A549 (cell line): ENCODE measurements at places on chromosomes 3 and 15. TPM values are rescaled to one million over a fixed set of nuclear protein-coding genes. Genes with fewer than 3 reads are reported as not detected.

DNA sequence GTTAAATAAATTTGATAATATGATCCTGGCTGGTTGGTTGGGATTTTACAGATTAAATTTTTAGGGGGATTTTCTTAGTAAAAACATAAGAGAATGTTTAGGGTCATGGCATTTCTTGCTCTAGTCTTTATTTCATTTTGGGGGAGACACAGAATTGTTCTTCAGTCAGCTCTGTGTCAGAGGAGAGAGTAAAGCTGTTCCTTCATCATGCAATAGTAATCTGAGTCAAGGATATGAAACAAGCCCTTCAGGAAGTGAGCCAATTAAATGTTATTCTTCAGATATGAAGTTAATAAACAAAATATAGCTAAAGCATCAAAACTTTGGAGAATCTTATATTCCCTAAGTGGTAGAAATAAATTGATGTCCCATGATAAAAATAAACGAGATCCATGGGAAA is 22.9 kb upstream of the SLC4A7 start:
- no peak for DNase-seq

GRCh38 chr3:80230962-80231361 is 463.2 kb upstream of the ROBO1 start:
- no peak for DNase-seq

- no peak for DNase-seq
These were observed 41.8 kb upstream of the ST6GAL1 start for GRCh38 chr3:186888569-186888968.

DNA sequence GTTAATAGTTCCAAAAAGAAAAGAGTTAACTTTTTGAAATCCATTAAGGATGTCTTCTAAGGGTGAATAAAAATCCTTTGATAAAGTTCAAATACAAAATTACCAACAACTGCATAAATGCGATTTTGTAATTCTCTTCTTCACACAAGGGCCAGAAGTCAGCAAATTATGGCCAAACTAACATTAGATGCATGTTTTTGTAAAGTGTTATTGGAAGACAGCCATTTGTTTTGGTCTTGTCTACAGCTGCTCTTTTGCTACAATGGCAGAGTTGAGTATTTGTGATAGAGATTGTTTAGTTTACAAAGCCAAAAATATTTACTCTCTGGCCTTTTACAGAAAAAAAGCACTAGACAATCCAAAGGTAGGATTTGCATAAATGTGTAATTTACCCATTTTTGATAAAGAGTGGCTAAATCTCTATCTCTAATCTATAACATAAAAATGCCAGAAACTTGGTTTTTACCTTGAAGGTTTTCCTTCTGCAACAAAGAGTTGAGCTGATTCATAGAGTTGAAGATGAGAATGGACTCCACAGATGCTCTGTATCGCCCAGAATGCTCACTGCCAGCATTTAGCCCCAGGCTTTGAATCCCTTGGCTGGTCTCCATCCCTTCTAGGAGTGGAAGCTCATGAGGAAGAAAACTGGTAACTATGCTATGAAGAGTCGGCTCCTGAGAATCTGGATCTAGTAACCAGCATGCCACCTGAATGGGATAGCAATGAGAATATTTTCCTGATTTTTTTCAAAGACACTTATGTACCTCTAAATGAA is 64.5 kb downstream of the POLQ start:
- DNase-seq = no peak

- DNase-seq = no peak
These were observed 52.0 kb downstream of the CD200R1L start for GRCh38 chr3:112794622-112795172.

- no peak for DNase-seq
These were observed 200.0 kb downstream of the ZNF385D start for GRCh38 chr3:21551019-21551418.

- DNase-seq = no peak
These were observed 31.8 kb downstream of the MGA start for GRCh38 chr15:41692049-41692448.

GRCh38 chr3:33901862-33902563 is 103.6 kb downstream of the PDCD6IP start:
- DNase-seq = no peak

Gene CPN2
- not detected in 3 replicates for polyA plus RNA-seq
